ENCODE measurements at places on chromosomes 4 and X.

GRCh38 chrX:49277535-49277830, 7.9 kb downstream of the PPP1R3F start:
- no peak for DNase-seq

DNA sequence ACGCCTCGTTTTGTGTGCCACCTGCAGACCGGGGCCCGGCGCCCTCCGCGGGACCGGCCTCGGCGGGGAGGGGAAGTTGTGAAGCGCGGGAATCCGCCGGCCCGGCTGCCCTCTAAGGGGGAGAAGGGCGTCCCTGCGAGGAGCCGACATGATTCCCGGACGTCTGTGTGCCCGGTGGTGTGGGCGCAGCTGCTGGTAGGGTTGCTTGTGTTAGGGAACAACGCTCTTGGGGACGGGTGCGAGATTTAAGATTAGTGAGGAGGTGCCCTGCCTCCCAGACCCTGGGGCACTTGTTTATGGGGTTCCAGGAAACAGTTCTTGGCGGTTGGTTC, 627 bp downstream of the CDKN2AIP start:
- no peak for DNase-seq

DNA sequence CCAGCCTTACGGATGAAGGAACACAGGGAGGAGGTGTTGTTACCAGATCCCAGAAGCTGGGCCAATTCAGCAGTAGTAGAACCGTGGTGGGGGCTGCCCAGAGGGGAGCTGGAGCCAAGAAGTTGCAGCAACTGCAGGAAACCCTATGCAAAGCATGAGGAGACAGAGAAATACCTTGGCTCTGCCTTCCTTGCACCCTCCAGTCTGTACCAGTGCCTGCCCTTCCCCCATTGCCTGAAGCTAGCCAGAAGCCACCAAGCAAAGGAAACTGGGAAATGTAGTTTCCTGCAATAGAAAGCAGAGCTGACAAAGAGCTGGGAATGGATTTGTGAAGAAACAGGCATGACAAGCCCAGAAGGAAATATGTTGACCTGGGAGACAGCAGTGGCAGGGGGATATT, 108.7 kb upstream of the FUNDC1 start:
- DNase-seq: no peak

- DNase-seq: no peak
These were observed 228.4 kb upstream of the EMCN start for GRCh38 chr4:100746141-100746739.

Measured in nephron progenitor cell (in vitro differentiated cells).